ENCODE measurements at places on chromosomes 2 and 18.

DNA sequence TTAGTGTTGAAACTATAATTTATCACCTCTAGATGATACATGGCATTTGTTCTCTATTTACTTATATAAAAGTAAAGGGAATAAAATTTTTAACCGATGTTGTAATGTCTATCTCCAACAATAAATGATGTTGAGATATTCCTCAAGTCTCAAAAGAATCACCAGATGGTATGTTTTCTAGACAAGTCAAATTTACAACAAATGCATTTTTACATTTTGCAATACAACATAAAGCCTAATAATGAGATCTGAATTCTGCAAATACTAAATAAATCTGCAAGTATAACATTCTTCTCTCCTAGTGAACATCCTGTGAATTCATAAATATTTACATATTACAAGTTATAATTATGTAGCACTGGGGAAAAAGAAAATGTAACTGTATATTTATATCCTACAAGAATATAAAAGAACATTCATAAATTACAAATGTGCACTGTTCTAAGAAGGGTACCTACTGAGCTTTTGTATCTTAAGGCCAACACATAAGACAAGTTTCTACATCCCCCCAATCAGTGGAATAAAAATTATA lies 1504.4 kb upstream of the ZEB2 start:
- DNase-seq = no peak

DNA sequence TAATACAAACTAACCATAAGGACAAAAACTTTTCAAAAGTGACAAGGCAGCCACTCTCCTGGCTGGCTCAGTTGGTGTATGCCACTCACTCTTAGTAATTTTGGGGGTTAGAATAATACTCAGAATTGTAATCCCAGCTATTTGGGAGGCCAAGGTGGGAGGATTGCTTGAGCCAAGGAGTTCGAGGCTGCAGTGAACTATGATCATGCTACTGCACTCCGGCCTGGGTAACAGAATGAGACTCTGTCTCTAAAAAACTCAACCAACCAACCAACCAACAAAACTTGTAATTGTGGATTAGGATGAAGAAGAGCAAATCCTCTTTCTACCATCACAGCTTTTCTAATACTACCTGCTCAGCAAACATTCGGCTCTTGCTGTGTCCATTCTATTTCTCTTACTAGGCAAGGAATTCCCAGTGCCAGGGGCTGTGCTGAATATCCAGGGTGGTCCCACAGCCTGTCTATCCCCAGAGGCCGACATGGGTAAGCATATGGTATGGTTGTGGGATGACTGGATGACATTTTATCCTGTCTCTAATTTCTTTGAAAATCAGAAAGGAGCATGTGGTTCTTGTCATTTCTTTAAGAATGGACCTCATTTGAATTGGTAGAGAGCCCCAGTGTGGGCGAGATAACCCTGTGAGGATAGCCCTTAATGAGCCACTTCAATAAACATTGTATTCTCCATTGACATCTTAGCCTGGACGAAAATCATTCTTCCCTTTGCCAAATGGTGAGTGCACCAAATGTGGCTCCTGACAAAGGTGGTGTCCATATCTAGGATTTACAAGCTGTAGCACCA lies 220.1 kb downstream of the MYCN start:
- no peak for DNase-seq

GRCh38 chr2:107359021-107359420 lies 467.7 kb upstream of the RGPD4 start:
- DNase-seq = no peak

GRCh38 chr2:85770786-85771409 lies 17.1 kb downstream of the ATOH8 start:
- DNase-seq = no peak

DNA sequence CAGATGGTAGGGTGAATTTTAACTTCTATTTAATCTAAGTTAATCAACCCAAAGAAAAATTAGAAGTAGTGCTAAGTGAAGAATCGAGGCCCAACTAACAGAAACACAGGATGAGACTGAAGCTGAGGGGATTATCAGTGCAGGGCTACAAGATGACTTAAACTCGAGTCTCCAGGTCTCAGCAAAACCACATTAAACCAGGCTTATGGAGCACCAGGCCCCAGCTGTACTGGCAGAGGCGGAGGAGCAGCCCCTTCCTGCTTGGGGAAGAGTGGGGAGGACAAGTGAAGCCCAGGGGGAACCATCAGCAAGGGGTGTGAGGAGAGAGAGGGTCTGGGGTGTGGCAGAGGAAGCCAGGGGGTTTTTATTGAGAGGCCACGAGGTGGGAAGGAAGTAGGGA lies 135.9 kb upstream of the EPAS1 start:
- DNase-seq = no peak

GRCh38 chr2:195392446-195393336 lies 264.3 kb upstream of the SLC39A10 start:
- no peak for DNase-seq

DNA sequence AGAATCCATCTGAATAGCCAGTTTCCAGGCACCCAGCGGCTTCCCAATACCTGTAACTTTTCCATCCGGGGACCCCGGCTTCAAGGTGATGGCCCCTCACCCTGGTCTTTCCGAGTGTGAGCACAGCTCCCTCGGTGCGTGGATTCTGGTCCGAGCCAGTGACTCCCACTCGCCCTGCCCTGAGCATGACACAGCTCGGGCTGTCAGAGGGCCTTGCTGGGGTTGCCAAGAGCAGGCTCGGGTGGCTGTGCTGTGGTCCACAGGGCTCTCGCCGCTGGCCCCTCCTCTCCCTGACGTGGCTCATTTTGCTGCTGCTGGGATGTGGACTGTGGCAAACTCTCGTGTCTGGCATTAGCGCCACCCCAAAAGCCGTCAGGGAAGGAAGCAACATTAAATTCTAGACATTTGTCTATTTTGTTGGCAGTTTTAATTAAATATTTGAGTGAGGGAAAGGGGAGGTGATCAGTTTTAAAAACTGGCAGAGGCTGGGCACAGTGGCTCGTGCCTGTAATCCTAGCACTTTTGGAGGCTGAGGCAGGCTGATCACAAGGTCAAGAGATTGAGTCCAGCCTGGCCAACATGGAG lies 5.6 kb upstream of the ESPNL start:
- no peak for DNase-seq

DNA sequence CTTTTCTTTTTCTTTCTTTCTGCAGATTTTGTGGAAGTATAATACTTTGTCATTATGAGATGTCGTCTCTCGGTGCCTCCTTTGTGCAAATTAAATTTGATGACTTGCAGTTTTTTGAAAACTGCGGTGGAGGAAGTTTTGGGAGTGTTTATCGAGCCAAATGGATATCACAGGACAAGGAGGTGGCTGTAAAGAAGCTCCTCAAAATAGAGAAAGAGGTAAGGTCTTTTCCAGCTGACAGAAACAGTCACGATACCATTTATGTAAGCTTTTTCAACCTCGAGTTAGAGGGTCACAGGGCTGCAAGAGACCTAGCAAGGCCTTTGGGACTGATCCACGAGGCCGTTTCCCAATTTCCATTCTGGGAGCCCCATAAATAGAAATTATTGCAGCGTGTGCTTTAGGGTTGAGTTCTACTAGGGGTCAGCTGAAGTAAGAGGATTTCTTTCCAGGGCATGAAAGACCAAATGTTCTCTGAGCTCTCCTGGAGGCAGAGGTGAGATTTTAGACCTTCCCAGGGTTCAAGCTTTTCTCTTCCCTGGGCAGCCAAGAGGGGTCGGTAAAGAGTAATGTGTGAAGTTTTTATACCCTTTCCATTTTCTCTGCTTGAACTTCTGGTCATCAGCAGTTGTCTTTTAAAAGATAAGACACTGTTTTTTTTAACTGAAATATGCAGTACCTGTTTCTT lies 15.5 kb downstream of the MAP3K20 start:
- DNase-seq = no peak

GRCh38 chr2:37713258-37713700 lies 41.8 kb upstream of the CDC42EP3 start:
- DNase-seq = peak; percentile 24

GRCh38 chr18:9552191-9552590 lies 62.2 kb downstream of the PPP4R1 start:
- no peak for DNase-seq

GRCh38 chr18:245282-245847 lies 22.5 kb downstream of the THOC1 start:
- DNase-seq = no peak

- no peak for DNase-seq
Measured at GRCh38 chr18:47254341-47254939, 3.0 kb upstream of the SKOR2 start.

DNA sequence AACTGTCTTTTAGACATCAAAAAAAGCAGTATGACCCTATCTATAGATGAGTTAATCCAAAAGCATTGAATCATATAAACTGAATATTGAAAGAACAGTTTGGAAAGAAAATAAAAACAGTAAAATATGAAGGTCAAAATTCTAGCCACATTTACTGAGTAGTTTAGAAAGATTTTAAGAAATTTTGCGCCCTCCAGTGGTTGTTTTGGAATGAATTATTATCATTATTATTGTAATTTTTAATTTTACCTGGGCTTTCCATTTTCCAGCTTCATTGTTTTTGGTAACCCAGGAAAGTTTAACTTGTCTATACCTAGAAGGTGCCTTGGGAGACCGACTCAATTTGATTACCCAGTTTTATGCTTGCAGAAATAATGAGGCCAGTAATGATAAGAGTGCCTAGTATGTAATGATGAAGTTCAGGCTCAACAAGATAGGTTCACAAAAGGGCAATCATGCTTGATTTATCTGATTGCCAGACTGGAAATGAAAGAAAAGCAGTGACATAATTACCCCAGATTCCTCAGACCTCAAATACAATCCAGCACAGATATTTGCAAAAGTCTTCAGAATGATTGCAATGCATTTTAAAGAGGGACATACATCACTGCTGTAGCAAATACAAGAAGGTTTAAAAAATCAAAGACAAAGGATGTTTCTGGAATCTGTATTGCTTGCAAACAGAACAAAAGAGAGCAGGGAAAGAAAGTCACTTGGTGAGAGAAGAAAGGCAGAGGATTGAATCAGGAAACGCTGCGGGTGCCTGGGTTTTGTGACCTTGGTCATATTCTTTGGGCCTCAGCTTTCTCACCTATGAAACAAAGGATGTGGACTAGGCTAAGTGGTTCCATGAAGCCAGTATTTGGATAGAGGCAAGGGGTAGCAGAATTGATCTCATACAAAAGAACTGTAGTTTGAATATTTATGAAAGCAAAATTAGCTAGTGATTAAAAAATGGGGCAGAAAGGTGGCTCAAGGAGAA lies 153.8 kb downstream of the MAP2 start:
- peak; percentile 4 for DNase-seq

- DNase-seq = no peak
Measured at GRCh38 chr2:165144315-165144714, 59.5 kb downstream of the SCN3A start.

- no peak for DNase-seq
Measured at GRCh38 chr2:101230541-101231001, 22.1 kb upstream of the CNOT11 start.

GRCh38 chr2:62145478-62146100 lies 50.3 kb upstream of the B3GNT2 start:
- DNase-seq = no peak

GRCh38 chr18:49544362-49544761 lies 17.5 kb upstream of the LIPG start:
- DNase-seq = no peak

GRCh38 chr18:41905786-41906527 lies 49.1 kb upstream of the PIK3C3 start:
- no peak for DNase-seq

- DNase-seq = peak; percentile 32
Measured at GRCh38 chr2:8022908-8023640, 658.8 kb upstream of the ID2 start.

DNA sequence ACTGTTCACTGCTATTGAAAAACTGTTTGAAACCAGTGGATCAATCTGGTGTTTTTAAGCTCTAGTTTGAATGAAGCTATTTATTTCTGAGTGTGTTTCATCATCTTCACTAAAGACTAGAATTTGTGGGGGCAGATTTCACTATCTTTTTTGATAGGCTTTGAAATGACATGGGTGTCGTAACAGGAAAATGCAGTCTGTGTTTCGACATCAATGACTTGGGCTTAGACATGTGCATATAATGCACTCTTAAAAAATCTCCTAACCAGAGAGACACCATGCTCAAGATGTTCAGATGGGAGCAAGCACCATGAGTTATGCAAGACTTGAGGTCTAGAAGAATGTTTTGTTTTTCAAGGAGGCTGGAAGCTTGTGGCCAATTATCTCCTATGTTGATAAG lies 221.6 kb downstream of the GPD2 start:
- no peak for DNase-seq

DNA sequence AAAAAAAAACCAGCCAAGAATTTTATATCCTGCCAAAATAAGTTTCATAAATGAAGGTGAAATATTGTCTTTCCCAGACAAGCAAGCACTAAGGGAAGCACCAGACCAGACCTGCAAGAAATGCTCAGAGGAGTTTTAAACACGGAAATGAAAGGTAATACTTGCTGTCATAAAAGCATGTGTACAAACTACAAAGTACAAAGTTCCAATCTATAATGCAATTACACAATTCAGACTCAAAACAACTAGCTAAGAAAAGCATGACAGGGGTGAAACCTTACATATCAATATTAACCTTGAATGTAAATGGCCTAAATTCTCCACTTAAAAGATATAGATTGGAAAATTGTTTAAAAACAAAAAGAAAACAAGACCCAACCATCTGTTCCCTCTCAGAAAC lies 45.0 kb upstream of the ASXL3 start:
- no peak for DNase-seq

GRCh38 chr2:222796413-222797103 lies 64.3 kb upstream of the ACSL3 start:
- DNase-seq = no peak

DNA sequence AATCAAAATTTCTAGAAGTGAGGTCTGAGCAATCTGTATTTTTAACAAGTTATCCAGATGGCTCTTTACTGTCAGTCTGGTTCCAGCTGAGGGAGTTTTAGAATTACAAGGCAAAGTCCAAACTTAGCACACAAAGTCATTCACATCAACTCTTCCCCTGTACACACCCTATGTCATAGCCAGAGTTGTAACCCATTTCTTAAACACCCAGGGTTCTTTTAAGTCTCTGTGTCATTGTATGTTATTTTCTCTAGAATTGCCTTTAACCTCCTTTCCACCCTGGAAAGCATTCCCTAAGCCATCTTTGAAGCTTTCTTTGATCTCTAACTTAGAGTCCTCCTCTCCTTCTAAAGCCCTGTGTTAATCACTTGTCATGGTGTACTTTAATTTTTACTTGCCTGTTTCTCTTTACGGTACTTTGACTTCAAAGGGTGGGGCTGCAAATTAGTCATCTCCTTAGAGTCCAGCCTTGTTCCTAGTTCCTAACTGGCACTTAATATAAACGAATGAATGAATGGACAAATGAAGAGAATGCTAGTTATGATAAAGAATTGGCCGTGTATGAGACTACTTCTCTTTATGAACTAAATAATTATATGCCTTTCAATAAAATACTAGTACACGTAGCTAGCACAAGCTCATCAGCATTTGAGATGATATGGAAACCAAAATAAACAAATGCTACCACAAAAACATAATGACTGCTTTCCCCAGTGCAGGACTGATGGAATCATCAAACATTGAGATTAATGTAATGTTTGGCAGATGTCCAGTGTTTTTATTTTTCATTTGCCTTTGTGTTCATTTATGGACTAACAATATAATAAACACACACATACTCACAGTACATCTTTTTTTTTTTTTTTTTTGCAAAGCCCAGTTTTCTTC lies 11.9 kb upstream of the ACTR3 start:
- no peak for DNase-seq
